ENCODE measurements at places on chromosomes 5 and 9. TPM values are rescaled to one million over a fixed set of nuclear protein-coding genes. Genes with fewer than 3 reads are reported as not detected.

DNA sequence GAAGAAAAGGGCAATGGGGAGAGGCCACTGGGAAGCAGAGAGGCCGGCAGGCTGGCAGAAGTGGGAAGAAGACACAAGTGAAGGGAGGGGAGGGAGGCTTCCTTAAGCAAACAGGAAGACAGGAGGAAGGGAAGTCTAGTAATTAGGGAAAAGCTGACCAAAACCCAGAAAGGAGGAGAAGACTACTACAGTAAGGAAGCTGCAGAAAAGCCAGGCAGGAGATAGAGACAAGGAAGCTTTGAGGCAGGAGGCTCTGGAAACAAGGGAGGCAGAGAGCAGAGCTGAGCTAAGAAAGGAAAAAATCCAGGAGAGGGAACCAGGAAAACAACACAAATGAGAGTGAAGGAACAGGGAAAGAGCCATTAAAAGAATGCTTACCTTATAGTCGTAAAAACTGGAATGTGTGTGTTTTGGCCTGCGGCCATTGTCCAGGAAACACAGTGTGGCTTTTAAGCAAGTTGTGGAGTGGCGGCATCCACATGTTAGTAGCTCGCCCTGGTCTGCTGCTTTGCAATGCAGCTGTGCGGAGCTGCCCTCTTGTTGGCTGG lies 317.1 kb upstream of the CLINT1 start:
- no peak for DNase-seq

- no peak for DNase-seq
Observed at GRCh38 chr9:98234245-98234825, 21.1 kb downstream of the TBC1D2 start.

DNA sequence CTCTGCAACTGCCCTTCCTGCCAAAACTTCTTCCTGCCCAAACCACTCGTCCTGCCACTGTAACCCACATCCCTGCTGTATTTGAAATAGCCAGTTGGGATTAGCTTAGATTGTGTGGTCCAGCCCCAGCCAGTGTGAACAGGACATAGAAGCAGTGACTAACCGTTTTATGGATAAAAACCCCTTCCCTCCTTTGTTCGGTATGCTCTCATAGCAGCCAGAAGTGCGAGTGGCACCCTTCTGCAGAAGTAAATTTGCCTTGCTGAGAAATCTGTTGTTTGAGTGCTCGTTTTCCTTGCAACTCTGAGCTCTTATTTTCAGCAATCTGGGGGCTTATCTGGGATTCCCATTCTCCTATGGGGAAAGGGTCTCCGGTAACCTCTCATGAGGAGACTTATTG lies 470.0 kb downstream of the PRDM9 start:
- DNase-seq = no peak

DNA sequence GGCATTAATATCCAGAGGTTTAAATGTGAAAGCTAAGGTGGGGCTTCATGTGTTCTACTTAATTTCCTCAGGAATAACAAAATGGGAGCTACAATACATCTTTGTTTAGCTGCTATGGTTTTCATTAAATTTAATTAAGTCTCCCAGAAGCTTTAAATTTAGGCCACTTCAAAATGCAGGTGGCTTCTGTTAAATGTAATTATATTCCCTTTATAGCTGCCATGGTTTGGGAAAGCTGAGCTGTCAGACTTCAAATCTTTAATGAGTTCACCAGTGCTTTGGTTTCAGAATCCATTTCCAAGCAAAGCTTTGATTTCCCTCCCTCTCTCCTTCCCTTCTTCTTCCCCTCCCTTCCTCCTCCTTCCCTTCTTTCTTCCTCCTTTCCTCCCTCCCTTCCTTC lies 58.4 kb upstream of the FAM170A start:
- DNase-seq = no peak

DNA sequence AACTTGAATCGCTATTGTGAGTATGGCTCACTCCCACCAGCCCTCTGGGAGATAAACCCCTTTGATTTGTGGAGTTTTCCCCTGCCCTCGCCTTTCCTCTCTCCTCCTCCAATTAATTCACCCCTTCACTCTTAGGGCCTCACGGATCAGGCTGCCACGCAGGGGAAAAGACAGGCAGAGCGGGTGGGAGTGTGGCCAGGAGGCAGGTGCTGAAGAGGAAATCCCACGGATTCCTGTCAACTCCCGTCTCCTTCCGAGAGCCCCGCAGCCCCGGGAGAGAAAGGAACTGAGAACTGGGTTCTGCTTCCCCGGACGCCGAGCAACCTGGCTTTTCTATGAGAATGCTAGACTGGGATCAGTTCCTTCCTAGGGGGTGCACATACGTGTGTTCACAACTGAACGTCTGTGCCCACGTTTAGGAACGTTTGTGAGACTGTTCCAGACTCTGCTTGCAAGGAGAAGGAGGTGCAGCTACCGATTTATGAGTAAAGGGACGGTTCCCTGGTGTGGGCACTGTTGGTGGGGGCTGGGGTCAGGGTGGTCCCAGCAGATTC lies 314.5 kb upstream of the TLE4 start:
- no peak for DNase-seq

Gene BNC2
- total RNA-seq = 34.7 TPM
